ENCODE measurements at places on chromosomes 1 and 21.

DNA sequence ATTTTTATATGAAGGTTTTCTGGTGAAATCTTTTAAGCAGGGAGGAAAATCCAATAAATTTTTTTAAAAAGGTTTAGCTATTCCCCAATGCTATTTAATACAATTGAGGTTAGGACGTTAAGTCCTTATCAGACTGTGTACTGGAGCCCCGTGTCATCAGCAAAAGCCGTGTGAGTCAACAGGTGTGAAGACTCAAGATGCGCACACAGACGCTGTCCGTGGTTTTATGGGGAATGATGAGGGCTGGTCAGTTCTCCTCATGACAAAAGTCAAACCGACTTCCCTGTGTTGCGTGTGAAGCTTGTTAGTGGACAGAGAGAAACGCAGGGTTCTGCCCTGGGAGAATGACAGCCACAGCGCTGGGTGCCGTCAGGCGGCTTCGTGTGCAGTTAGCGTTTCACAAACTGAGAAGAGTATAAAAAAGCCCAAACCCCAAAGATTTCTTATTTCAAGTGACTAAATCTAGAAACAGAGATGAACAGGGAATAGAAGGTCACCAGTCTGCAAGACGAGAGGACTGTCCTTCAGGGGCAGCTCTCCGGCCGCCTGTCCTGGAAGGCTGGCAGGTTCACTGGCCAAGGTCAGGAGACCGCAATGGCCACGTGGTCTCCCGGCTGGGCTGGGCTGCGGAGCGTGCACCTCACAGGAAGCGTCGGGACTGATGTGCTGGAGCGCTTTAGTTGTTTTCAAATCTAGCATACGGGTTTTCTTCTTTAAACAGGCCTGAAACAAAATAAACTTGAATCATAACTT, 22.4 kb downstream of the PTTG1IP start:
- DNase-seq = no peak

GRCh38 chr1:201383647-201384405, 6.3 kb upstream of the TNNT2 start:
- DNase-seq = no peak

- DNase-seq = no peak
Observed at GRCh38 chr21:16154951-16155635, 425.3 kb downstream of the USP25 start.

DNA sequence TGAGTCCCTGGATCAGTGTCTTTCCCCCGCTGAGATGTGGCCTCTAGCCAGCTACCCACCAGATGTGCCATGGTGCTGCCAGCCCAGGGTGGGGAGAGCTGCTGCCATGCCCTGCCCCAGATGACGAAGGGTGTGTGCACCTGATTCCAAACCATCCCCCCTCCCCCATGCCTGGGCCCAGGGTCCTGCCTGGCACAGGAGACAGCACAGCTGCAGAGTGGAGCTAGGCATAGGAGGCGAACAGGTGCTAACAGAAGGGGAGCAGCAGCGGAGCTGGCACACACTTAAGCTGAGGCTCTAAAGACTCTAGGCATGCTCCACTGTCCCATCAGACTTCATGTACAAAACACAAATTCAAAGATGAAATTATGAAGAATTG, 9.0 kb upstream of the LDLRAP1 start:
- DNase-seq = no peak

GRCh38 chr1:151715726-151716404, 738 bp downstream of the CELF3 start:
- DNase-seq = no peak

DNA sequence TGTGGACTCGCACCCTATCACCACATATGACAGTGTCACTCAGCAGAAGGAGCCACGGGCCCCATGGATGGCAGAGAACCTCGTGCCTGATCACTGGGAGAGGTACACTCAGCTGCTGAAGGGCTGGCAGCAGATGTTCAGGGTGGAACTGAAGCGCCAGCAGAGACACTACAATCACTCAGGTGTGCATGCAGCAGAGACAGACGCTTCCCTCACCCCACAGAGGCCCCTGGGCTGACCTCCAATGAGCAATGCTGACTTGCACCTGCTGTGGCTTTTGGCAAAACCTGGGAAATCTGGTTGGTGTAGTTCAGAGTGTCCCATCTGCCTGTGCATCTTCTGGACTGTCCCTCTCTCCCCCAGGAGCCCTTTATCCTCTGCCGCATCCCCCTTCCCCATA, 51.9 kb downstream of the KIAA1614 start:
- no peak for DNase-seq

DNA sequence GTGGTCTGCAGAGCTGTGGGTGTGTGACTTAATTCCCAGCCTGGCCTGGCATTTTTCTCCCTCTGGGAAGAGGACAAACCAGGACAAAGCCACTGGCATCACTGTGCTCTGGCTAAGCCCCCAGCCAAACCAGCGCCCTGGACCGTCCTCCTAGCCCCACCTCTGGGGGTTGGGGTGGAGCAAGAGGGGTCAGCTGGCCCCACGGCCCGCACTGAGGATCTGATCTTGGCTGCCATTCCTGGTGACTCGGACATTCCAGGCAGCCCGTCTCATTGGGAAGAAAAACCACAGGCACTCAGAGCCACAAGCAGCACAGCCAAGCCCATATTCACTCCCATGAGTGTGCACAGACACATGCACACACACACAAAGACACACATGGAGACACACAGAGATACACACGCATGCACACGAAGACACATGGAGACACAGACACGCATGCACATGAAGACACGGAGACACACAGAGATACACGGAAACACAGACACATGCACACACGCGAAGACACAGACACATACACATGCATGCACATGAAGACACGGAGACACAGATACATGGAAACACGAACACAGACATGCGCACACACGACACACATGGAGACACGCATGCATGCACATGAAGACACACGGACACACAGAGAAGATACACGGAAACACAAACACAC, 2.3 kb upstream of the MXRA8 start:
- no peak for DNase-seq

GRCh38 chr1:159829822-159830465, 3.3 kb downstream of the SLAMF8 start:
- DNase-seq = no peak

DNA sequence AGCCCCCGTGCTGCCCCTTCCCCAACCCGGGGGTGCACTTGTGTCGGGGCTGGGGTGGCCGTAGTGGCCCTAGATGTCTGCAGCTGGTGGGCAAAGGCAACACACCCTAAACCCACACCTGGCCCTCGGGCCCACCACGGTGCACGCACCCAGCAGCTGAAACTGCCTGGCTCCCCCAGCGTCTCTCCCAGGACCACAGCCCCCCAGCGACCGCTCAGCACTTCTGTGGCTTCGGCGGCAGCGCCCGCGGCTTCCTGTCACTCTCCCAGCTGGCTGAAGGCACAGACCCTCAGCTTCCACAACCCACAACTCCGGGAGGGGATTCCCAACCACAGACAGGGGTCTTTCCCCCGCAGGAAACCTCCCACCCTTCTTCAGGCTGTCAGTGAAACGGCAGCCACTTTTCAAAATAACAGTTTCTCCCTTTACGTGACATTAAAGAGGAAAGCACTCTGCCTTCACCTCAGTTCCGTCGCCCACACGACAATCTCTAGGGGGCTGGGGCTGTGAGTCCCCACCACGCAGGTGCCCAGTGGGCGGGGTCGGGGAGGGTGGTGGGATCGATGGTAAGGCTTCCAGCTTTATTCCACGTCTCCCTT, 40.7 kb upstream of the COL6A2 start:
- peak; percentile 21 for DNase-seq

DNA sequence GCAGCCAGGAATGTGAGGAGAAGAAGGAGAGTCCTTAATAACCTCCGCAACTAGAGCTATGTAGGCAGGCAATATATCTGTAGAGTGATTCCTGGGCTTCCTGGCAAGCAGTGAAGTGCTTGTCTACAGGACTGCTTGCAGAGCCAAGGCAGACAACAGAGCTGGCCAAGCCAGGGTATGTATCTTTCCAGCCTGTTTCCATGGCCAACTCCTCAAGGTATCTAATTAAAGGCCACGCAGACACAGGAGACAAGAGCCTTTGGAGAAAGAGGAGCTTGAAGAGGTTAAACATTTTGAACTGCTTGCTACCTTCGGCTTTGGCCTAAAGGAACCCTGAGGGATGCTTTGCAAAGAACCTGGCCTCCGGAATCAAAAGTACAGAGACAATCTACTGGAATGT, 137.4 kb downstream of the PIGK start:
- no peak for DNase-seq

GRCh38 chr1:115809847-115810246, 31.1 kb downstream of the NHLH2 start:
- no peak for DNase-seq

DNA sequence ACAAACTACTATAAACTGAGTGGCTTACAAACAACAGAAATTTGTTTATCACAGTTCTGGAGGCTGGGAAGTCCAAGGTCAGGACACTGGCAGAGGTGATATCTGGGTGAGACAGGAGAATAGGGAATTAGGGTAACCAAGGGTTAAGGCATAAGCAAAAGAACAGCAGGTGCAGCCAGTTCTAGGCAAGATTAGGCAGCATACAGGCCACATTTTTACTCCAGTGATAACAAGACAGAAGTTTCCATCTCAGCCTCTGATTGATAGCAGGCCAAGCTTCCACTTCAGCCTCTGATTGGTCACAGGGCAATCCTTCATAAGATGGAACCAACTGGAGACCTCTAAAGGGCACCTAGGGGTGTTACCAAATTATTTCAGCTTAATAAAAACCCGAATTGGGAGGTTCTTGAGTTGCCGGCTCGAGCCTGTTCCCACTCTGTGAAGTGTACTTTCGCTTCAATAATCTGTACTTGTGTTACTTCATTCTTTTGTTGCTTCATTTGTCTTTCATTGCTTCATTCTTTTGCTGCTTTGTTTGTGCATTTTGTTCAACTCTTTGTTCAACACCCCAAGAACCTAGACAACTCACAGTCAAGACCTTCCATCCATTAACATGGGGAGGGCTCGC, 185.6 kb downstream of the TOMM20 start:
- no peak for DNase-seq

GRCh38 chr1:41890825-41891198, 27.9 kb downstream of the HIVEP3 start:
- DNase-seq = no peak

DNA sequence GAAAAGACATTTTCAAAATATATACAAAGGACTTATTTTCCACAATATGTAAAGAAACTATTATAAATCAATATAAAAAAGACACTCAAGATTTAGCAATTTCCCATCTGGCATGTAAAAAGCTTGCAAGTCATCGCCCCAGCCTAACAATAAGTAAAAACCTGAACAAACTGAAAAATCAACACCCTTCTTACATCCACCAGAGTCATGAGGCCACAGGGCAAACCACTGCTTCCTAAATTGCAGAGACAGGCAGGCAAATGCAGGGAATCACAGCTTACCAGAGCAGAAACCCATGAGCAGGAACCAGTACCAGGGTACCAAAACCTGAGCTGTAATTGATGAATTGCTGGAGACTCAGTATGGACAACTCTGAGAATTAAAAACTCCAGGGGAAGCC, 16.7 kb upstream of the WNT2B start:
- no peak for DNase-seq

DNA sequence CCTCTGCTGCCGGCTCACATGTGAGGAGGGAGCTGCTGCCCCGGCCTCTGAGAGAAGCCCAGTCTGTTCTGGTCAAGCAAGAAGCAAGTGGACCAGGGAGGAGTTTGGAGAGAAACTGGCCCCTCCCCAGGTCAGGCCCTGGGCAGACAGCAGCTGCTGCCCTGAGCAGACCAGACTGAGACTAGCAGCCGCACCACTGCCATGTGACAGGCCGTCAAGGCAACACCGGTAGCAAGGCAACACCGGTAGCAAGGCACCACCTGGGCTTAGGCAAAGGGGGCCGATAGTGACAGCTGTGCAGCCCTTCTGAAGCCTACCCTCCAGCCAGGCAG, 50.3 kb downstream of the ARHGEF16 start:
- DNase-seq = no peak

- no peak for DNase-seq
Observed at GRCh38 chr1:52032124-52032784, 1.4 kb downstream of the KTI12 start.

DNA sequence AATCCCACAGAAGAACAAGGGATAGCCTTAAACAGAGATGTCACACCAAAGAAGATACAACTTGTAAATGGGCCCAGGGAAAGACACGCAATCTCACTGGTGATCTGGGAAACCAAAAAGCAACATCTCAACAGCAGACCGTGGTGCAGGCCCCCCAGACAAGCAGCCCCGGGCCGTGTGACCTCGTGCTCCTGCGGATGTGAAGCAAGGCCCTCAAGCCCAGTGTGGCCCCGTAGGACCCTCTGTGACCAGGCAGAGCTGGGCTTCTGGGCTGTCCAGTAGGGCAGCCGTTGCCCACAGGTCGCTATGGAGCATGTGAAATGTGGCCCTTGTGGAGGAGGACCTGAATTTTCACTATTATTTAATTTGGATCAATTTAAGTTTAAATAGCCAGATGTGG, 34.9 kb upstream of the TMEM52 start:
- no peak for DNase-seq

DNA sequence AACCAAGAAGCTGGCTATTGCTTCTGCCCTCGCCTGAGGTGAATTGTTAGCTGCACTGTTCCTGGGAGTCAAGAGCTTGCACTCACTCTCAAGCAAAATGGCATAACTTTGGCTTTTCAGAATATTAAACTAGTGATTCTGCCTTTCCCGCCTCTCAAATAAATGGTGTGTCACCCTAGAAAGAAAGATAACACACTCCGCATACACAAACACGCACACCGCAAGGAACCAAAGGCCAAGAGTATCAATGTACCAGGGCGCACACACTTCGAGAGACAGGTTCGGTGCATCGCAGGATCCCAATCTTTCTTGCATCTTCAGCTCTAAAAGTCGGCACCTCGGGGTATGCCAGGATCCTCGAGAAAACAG, 470 bp upstream of the RTCA start:
- no peak for DNase-seq

DNA sequence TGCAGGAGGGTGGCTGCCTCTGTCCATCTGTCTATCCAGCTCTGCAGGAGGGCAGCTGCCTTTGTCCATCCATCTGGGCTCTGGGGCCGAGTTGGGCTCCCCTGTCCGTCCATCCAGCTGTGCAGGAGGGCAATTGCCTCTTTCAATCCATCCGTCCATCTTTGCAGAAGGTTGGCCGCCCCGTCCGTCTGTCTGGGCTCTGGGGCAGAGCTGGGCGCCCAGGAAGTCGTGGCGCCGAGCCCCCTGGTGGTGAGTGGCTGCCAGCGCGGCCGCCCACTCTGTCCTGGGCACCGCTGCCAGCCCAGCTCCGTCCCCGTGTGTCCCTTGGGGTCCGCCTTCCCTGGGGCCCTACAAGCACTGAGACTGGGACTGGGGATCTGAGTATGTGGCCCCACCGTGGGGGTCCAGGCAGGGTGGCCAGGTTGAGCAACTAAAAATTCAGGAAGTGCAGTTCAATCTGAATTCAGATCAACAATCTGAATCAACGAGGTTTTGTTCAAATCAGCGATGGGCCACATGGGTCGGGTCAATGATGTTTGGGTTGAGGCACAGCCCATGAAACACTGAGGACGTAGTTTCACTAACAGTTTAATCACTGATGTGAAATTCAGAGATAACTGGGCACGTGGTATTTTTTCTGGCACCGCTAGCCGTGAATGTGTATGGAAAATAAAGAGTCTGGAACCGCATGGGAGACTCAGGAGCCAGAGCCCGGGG, 99.1 kb upstream of the ACTRT2 start:
- peak; percentile 47 for DNase-seq

Measured in stimulated activated CD4-positive, alpha-beta T cell treated with anti-CD3 and anti-CD28 coated beads, Interleukin-12 subunit alpha, Interleukin-12 subunit beta, amount 100 ng/mL, for 4 hours (primary cell).